Spleen (tissue), 13 donors: ENCODE measurements at places on chromosomes 5 and 9. TPM values are rescaled to one million over a fixed set of nuclear protein-coding genes. Genes with fewer than 3 reads are reported as not detected.

The RORB gene
- 0.03 TPM for polyA plus RNA-seq

GRCh38 chr9:123997665-123998277, 13.8 kb upstream of the LHX2 start:
- H3K27ac ChIP-seq = no peak overlapping the region
- H3K4me3 ChIP-seq = no peak overlapping the region
- peaks cover 19% of the 10 kb centered on the region for H3K4me1 ChIP-seq
- no peaks in the 10 kb centered on the region for H3K27me3 ChIP-seq

The LEAP2 gene
- polyA plus RNA-seq = 2.9 TPM

DNA sequence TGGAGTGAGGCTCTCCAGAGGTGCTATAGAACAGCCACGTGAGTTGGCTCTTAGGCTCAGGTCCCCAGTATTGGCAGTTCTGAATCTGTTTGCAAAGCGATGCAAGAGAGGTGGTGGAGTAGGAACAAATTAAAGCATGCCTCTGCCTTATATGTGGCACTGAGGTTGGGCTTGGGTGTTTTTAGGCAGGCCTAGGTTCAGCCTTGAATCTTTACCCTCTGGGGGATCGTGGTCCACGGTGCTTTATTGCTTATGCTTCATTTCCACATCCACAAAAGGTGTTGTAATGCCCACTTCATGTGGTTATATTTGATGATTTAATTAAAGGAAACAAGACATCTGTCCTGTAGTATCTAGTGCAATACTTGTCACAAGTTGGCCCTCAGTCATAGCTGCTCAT, 56.2 kb downstream of the CD180 start:
- H3K4me1 ChIP-seq = no peaks in the 10 kb centered on the region
- H3K27me3 ChIP-seq = no peaks in the 10 kb centered on the region
- peaks cover 32% of the 10 kb centered on the region for H3K36me3 ChIP-seq
- H3K4me3 ChIP-seq = no peak overlapping the region
- DNase-seq = no peak

- H3K27ac ChIP-seq = no peak overlapping the region
- H3K36me3 ChIP-seq = no peaks in the 10 kb centered on the region
- no peak for DNase-seq
- no peaks in the 10 kb centered on the region for H3K27me3 ChIP-seq
- no peak overlapping the region for H3K4me3 ChIP-seq
Observed at GRCh38 chr5:17305964-17306725, 88.7 kb downstream of the BASP1 start.

DNA sequence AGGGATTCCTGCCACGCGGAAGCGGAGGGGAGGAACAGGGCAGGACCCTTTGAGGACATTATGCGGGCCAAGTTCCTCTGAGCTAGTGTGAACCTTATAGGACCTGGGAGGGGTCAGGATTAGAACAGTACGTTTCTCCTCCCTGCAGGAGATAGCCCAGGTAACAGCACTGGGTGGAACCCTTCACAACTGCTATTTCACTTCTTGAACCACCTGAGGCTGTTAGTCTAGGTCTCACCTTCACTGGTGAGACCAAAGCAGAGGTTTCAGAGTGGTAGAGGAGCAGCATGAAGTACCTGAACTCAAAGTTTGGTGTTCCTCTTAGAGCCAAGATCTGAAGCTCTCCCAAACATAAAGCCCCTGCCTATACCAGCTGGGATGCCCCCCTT, 832 bp downstream of the EIF4EBP3 start:
- DNase-seq = no peak
- H3K27me3 ChIP-seq = no peaks in the 10 kb centered on the region
- H3K27ac ChIP-seq = peak overlapping the region; percentile 88
- peak overlapping the region; percentile 56 for H3K4me3 ChIP-seq
- peaks cover 31% of the 10 kb centered on the region for H3K4me1 ChIP-seq
- H3K36me3 ChIP-seq = peaks cover 33% of the 10 kb centered on the region

DNA sequence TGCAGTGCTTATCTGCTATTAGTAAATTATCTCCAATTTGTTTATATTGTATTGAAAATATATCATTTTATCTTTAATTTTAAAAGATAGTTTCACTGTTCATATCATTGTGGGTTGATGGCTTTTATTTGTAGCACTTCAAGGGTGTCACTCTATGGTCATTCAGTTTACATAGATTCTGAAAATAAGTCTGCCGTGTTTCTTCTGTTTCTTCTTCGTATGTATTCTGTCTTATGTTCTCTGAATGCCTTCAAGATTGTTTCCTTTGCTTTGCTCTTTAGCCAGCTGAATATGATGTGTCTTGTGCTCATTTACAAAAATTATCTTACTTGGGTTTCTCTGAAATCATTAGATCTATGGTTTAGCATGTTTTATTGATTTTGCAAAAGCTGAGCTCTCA, 359.9 kb downstream of the CYLC2 start:
- DNase-seq = no peak
- no peak overlapping the region for H3K27ac ChIP-seq
- H3K27me3 ChIP-seq = no peaks in the 10 kb centered on the region
- H3K4me3 ChIP-seq = no peak overlapping the region

GRCh38 chr5:115892021-115892420, 50.3 kb downstream of the AP3S1 start:
- no peaks in the 10 kb centered on the region for H3K4me1 ChIP-seq
- H3K4me3 ChIP-seq = no peak overlapping the region
- DNase-seq = no peak
- no peaks in the 10 kb centered on the region for H3K27me3 ChIP-seq
- peaks cover 13% of the 10 kb centered on the region for H3K36me3 ChIP-seq

The RRAGA gene
- 67.0 TPM for polyA plus RNA-seq

GRCh38 chr5:96790961-96791504, 16.7 kb downstream of the ERAP1 start:
- no peak for DNase-seq
- H3K27ac ChIP-seq = no peak overlapping the region
- no peak overlapping the region for H3K4me3 ChIP-seq
- H3K27me3 ChIP-seq = no peaks in the 10 kb centered on the region
- H3K4me1 ChIP-seq = peaks cover 15% of the 10 kb centered on the region
